Esophagus mucosa (tissue), 1 donor: ENCODE measurements at places on chromosomes 7 and 10. TPM values are rescaled to one million over a fixed set of nuclear protein-coding genes. Genes with fewer than 3 reads are reported as not detected.

- peak; percentile 89 for ATAC-seq
Measured at GRCh38 chr10:34758447-34758996, 56.6 kb downstream of the PARD3 start.

The CSGALNACT2 gene
- total RNA-seq = 4.9 TPM

- ATAC-seq = no peak
Measured at GRCh38 chr7:3721422-3721821, 420.4 kb downstream of the SDK1 start.

The ASZ1 gene
- total RNA-seq = not detected

- no peak for ATAC-seq
Measured at GRCh38 chr10:17768957-17769356, 17.0 kb downstream of the TMEM236 start.

- ATAC-seq = no peak
Measured at GRCh38 chr10:52965938-52966401, 193.4 kb upstream of the MBL2 start.

DNA sequence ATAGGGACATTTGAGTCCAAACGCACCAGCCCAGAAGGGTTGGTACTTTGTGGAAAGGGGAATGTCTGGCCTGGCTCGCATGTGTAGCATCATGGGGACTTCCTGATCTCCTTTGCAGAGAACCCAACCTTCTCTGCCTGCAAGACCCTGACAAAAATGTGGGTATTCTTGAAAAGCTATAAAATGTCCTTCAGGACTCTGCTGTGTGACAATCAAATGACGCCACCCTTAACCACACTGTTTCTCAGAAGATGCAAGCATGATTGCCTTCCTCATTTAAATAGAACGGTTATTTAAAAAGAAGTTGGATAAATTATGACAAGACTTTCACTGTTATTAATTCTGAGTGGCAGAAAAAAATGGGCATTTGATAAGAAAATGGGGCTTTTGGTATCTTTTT lies 15.1 kb upstream of the GPR15LG start:
- no peak for ATAC-seq

DNA sequence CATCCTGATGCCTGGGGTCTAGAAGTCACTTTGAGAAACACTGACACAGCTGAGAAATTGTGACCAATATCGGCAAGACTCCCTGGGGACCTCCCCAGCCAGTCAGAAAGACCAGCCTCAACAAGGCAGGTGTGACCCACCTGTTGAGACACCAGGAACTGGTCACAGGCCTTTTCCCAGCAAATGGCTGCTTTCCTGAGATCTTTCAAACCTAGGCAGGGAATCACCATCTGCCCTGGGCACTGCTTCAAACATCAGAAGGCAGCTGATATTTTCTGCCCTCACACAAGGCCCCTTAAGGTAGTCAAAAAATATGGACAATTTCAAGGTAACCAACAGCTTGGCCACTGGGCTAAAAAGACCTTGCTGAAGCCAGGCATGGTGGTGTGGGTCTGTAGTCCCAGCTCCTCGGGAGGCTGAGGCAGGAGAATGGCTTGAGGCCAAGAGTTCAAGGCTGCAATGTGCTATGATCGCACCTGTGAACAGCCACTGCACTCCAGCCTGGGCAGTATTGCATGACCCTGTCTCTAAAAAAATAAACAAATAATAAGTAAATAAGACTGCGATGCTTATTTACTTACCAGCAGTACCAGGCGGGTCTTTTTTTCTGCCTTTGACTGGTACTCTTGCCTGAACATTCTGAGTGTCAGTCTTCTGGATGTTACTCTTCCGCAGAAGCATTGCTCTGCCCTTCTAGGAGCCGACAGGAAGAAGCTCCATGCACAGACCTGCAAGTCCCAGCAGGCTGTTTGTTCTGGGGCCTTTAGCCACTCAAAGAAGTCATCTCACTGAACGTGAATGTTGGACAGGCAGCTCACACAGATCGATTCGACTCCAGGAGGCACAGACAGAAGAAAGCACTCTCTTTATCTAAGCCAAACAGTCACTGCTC lies 59.7 kb downstream of the SORBS1 start:
- peak; percentile 15 for ATAC-seq

GRCh38 chr10:43361547-43362190 lies 9.8 kb upstream of the FXYD4 start:
- no peak for ATAC-seq

The CYP2W1 gene
- 0.36 TPM for total RNA-seq

The FAM180A gene
- total RNA-seq = 0.68 TPM

DNA sequence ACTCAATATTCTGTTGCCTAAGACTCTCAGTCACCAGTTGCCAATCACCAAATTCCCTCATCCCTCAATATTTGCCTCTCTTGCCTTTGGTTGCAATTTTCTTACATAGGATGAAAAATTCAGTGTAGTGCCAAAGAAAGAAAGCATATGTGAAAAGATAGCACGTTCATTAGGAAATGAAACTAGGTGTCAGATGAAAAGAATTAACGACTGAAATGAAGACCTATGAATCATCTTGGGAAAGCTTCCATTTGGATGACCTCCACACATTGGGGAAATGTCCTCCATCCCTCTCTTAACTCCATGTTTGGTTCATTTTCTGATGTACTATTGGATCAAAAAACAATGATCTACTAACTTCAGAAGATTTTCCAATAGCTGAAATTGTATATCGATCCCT lies 145.1 kb upstream of the MEOX2 start:
- ATAC-seq = no peak

The HDAC9 gene
- 2.4 TPM for total RNA-seq

GRCh38 chr10:83283151-83283550 lies 856.2 kb upstream of the GHITM start:
- no peak for ATAC-seq

DNA sequence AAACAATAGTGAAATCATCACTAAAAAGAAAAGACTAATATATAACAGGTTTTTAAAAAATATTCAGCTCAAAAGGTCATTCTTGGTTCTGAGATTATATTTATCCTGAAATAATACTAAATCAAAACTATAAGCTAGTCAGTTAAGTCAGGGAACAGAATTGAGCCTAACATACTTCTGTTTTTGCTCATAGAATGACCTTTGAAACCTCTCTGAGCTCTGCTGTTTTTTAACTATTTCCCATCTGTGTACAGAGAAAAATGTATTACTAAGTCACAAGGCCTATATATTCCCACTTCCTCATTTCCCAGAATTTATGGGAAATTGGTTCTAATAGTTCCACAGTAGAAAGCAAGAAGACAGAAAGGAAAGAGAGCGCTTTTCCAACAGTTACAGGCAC lies 346.8 kb upstream of the ETV1 start:
- ATAC-seq = no peak

- ATAC-seq = no peak
Measured at GRCh38 chr7:88449410-88449809, 142.7 kb upstream of the STEAP4 start.
